COR-L47 (cell line): ENCODE measurements at places on chromosomes 13 and 19.

DNA sequence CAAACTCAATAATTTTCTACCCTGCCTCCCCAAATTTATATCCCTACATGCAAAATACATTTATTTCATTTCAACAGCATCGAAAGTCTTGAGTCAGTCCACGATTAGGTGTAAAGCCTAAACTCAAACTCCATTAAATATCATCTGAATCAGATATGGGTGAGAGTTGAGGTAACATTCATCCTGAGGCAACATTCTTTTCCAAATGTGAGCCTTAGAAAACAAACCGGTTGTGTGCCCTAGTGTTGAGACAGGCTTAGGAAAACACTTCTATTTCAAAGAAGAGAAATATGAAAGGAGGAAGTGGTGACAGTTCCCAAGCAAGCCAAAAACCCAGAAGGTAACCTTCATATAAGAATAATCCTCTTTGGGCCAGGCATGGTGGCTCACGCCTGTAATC lies 12.1 kb upstream of the ZNF441 start:
- no peak for DNase-seq

- DNase-seq: no peak
These were observed 22.6 kb downstream of the KLF5 start for GRCh38 chr13:73081256-73081915.

GRCh38 chr13:75550159-75550567 lies 572 bp downstream of the UCHL3 start:
- peak; percentile 37 for DNase-seq

- DNase-seq: no peak
These were observed 408.9 kb downstream of the ZNF536 start for GRCh38 chr19:30781047-30781446.

- no peak for DNase-seq
These were observed 144.3 kb downstream of the ZNF536 start for GRCh38 chr19:30516531-30516930.

GRCh38 chr13:113920606-113921286 lies 53.1 kb downstream of the C13orf46 start:
- DNase-seq: no peak

- no peak for DNase-seq
These were observed at the start of gene JAK3 for GRCh38 chr19:17847538-17848366. JAK3 (minus strand) TSS chr19:17847982; CDS start chr19:17844417, 3,565 bp downstream.

- no peak for DNase-seq
These were observed 45.3 kb downstream of the KLF2 start for GRCh38 chr19:16369664-16370576.

GRCh38 chr19:40279120-40279551 lies 6.0 kb downstream of the AKT2 start:
- DNase-seq: no peak

GRCh38 chr13:54165581-54166215 lies 1137.1 kb downstream of the OLFM4 start:
- no peak for DNase-seq

DNA sequence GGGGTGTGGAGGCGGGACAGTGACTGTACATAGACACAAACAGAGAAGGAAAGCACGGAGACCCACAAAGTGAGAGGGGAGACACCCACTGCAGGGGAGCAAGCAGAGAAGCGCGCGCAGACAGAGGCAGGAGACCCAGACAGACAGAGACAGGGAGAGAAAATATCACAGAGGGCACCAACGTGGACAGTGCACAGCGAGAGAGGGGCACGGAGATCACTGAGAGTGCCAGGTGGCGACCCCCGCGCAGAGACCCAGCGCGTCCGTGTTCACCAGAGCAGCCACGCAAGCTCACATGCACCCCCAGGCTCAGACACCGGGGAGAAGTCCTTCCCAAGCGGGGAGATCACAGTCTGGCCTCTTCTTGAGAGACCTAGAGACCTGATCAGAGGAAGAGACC lies 1.4 kb upstream of the CACNG7 start:
- DNase-seq: no peak

GRCh38 chr13:106597186-106597585 lies 29.2 kb upstream of the ARGLU1 start:
- DNase-seq: no peak

GRCh38 chr19:41299755-41300089 lies 10.2 kb upstream of the CCDC97 start:
- no peak for DNase-seq

DNA sequence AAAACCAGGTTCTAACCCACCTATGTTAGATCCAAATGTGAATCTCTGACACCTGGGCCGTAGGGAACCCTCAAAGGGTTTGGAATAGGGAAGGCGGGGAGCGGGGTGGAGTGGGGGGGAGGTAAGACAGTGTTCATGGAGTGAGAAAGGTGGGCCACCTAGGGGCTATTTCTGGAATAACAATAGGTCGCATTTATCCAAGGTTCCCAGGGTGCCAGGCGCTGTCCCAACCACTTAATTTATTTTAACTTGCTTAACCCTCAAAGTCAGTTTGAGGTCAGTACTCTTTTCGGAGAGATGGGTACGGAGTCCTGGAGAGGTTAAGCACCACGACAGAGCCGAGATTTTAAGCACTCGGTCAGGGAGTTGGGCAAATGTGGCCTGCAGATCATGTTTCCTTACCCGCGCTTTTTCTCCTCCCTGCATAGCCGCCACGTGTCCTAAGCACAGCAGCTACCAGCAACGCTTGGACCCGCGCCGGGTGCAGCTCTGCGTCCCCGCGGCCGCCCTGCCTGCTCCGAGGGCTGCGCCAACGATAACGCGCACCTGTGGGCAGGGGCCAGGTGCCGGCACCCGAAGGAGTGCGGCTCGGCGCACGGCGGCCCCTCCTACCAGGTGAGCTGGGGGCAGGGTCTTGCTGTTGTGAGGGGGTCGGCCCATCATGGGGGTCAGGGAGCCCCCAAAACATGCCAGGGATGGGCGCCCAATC lies 25.0 kb upstream of the FXYD3 start:
- DNase-seq: peak; percentile 67

GRCh38 chr13:61024046-61024445 lies 391.6 kb downstream of the PCDH20 start:
- DNase-seq: no peak
